ENCODE measurements at places on chromosomes 7 and 10. TPM values are rescaled to one million over a fixed set of nuclear protein-coding genes. Genes with fewer than 3 reads are reported as not detected.

NME8 gene
- not detected for total RNA-seq

SNX10 gene
- total RNA-seq, result 0.32 TPM

ADAM12 gene
- 360 TPM for total RNA-seq

CCNJ gene
- 7.4 TPM for total RNA-seq

EGR2 gene
- total RNA-seq, result 2.3 TPM

MYL10 gene
- total RNA-seq, result not detected

GPR158 gene
- total RNA-seq, result 0.05 TPM

ZNF727 gene
- total RNA-seq, result not detected

PI4K2A gene
- total RNA-seq, result 25.5 TPM

CNTNAP2 gene
- total RNA-seq, result 3.6 TPM

ARHGAP22 gene
- 31.8 TPM for total RNA-seq

LRIT1 gene
- total RNA-seq, result not detected

Measured in smooth muscle cell of the umbilical artery (primary cell).